ENCODE measurements at places on chromosomes 16 and 17. TPM values are rescaled to one million over a fixed set of nuclear protein-coding genes. Genes with fewer than 3 reads are reported as not detected.

TANGO6 gene
- 7.4 TPM for total RNA-seq

CCL17 gene
- not detected for total RNA-seq

RHBDL1 gene
- 1.4 TPM for total RNA-seq

CLEC18B gene
- 0.11 TPM for total RNA-seq

TMIGD1 gene
- not detected for total RNA-seq

ADAMTS18 gene
- total RNA-seq, result not detected

ABCC12 gene
- 0.09 TPM for total RNA-seq

NPIPB6 gene
- 2.0 TPM for total RNA-seq

HASPIN gene
- total RNA-seq, result 13.8 TPM
